NCI-H1694 treated with DMSO at 0.1 percent for 48 hours (cell line): ENCODE measurements at places on chromosomes 12 and 14.

- DNase-seq: no peak
Measured at GRCh38 chr12:42296503-42297109, 29.3 kb downstream of the ZCRB1 start.

DNA sequence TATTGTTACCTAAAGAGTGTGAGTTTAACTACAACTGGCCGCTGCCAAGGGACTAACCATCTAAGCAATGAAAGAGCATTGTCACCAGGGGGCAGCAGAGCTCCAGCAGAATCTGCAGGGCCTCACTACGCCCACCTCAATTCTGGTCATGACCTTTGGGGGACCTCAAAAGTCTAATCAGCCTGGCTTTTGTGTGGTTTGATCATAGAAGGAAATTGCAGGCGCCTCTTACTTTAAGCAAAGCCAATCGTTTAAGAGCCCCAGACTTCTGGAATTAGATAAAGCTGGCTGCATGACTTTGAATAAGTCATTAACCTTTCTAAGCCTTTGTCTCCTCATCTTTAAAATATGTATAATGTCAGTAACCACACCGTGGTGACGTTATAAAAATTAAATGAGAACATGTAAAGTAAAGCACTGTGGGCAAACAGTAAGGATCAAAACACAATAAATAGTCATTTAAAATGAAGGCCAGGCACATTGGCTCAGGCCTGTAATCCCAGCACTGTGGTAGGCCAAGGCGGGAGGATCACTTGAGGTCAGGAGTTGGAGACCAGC lies 58.6 kb downstream of the TBX3 start:
- no peak for DNase-seq

GRCh38 chr14:56874375-56874774 lies 64.1 kb upstream of the OTX2 start:
- DNase-seq: peak; percentile 26

GRCh38 chr14:34036319-34036766 lies 85.5 kb upstream of the EGLN3 start:
- no peak for DNase-seq

GRCh38 chr14:54278087-54278486 lies 118.7 kb upstream of the CDKN3 start:
- DNase-seq: peak; percentile 11

- no peak for DNase-seq
Measured at GRCh38 chr14:34470319-34470718, 8.3 kb upstream of the SPTSSA start.

DNA sequence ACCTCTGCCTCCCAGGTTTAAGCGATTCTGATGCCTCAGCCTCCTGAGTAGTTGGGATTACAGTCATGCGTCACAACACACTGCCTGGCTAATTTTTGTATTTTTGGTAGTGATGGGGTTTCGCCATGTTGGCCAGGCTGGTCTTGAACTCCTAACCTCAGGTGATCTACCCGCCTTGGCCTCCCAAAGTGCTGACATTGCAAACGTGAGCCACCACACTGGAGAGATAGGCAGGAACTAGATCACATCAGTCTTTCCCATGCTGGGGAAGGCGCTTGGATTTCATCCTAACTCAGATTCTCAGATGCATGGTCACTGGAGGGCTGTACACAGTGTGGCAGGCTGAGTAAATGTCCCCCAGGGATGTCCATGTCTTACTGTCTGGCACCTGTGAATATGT lies 18.0 kb upstream of the ORAI1 start:
- DNase-seq: no peak

GRCh38 chr12:118374126-118374725 lies 1.5 kb upstream of the TAOK3 start:
- no peak for DNase-seq

DNA sequence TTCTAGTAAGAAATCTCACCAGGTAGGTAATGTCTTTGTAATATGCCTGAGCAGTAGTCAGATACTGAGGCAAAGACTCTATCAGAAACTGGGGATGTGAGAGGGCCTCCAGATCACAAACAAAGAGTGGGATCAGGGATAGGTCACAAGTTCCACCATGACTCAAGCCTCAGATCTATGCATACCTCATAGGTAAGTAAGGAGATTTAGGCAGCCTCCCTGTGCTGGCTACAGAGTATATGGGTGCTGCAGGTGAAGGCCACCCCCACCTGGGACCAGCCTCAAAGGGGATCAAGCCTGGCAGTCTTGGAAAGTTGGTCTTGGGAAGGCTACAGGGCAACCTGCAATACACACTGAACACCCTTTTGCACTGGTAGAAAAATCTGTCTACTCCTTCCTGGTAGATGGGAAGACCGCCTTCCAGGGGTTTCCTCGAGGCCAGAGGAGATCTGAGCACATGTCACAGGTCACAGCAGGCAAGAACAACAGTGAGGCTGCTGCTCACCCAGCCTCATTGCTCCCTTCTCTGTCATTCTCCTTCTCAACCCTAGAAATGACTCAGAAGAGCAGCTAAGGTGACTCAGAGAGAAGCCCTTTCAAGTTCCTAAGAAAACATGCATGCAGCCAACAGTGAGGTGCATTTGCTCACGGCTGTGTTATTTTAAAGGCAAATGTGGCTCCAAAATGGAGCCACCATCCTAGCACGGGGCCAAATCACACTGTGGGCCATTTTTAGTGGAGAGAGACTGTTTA lies 143.4 kb upstream of the CDKN3 start:
- DNase-seq: no peak

GRCh38 chr12:90618586-90618985 lies 336.4 kb downstream of the CCER1 start:
- no peak for DNase-seq

DNA sequence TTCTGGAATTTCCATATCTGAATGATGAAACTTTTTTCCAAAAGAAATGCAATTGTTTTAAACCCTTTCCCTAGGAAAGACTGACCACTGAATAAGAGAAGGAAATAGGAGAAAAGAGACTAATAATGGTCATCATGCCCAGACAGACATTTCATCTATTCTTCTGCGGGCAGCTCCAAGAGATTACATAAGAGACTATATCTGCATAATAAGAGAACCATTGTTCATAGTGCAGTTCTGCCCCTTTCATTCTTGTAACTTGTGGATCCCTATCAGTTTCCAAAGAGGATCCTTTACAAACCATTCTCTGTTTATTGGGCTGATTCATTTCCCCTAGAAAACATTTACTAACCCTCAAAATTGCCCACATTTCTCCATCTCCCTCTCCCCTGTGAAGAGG lies 197.8 kb downstream of the FSCB start:
- no peak for DNase-seq

DNA sequence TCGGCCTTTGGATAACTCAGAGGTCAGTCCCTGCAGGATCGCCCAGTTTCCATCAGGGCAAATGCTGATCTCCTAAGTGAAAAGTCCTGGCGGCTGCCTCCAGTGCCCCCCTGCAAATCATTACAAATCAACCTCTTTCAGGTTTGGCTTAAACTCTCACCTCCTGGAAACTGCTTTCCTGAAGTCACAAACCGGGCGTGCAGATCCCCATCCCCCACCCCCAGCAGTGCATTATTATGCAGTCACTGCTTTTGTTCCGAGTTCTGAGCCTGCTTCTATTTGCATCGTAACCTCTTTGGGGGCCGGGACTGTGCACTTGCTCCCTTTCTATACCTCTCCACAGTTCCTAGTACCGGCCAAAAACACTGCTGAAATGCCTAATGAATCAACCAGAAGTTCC lies at the start of gene USP44:
Gene USP44, minus strand, starts transcription at position 172 of the 400 bp plus-strand sequence. CDS start 17,220 bp downstream, outside the sequence.
- no peak for DNase-seq

DNA sequence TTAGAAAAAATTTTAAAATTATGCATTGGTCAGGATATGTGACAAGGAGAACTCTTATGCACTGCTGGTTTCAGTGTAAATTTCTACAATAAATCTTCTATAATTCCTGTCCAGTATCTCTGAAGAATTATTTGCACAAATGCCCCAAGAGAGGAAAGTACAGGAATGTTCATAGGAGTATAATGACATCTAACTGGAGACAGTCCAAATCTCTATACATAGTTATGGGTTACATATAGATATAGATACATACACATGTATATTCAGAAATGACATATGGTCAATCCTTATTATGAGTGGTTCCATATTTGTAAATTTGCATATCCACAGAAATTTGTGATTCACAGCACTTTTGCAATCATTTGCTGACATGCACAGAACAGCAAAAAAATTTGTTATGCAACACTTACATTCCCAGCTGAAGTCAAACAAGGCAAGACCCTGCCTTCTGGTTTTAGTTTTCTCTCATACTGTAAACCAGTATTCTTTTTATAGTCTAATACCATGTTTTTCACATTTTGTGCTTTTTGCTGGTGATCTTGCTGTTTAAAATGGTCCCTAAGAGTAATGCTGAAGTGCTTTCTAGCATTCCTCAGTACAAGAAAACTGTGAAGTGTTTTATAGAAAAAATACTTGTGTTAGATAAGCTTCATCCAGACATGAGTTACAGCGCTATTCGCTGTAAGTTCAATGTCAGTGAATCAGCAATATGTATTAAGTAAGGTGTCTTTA lies 103.8 kb downstream of the SLC16A7 start:
- no peak for DNase-seq

- no peak for DNase-seq
Measured at GRCh38 chr14:85390236-85390635, 139.7 kb upstream of the FLRT2 start.

- no peak for DNase-seq
Measured at GRCh38 chr12:48125985-48126384, 6.8 kb downstream of the PFKM start.

DNA sequence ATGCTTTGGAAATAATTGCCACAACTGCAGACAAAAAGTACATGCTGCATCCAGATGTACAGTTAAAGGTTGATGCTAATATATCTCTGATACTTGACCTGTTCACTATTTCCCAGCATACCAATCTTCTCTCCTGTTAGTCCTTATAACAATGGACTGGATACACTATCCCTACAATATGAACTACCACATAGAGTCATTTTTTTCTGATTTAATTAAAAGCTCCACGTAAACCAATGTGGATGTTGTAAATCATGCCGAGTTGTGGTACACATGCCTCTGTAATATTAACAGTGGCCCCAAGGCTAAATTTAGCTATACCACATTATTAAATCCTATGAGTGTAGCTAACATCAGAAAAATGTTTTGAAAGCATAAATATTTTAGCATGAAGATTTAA lies 469.1 kb upstream of the RPL10L start:
- no peak for DNase-seq

- no peak for DNase-seq
Measured at GRCh38 chr14:32820181-32820580, 118.5 kb upstream of the NPAS3 start.

GRCh38 chr14:21106498-21107282 lies 5.8 kb downstream of the TMEM253 start:
- DNase-seq: peak; percentile 87

- peak; percentile 56 for DNase-seq
Measured at GRCh38 chr14:77024171-77024691, 4.3 kb downstream of the IRF2BPL start.

GRCh38 chr12:23098110-23098509 lies 473.1 kb downstream of the ETNK1 start:
- DNase-seq: no peak

DNA sequence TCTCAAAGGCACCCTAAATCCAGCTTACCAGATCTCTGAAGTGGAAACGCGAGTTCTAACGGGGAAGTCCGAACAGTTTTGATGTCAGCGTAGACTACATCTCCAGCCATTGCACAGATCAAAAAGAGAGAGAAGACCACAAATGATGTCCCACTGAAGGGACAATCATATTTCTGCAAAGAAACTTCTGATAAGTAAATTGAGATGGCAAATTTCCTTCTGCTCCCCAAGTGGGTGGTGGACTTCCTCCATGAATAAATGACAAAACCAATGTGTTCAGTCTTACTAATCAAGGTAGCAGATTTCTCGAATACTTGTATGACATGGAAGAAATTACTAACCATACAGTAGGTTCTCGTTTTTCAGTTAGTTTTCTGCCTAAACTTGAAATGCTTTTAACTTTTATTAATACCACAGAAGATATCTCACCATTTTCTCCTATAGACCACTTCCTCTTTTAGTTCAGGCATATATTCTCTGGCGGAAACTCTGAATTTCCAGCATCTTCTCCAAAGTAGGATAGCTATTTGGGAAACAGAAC lies at the start of gene CLECL1:
Gene CLECL1, minus strand, starts transcription at position 177 of the 541 bp plus-strand sequence.
- DNase-seq: no peak

- no peak for DNase-seq
Measured at GRCh38 chr12:53227341-53227740, 4.7 kb downstream of the RARG start.

- DNase-seq: peak; percentile 32
Measured at GRCh38 chr12:41123871-41124270, 64.2 kb upstream of the PDZRN4 start.

DNA sequence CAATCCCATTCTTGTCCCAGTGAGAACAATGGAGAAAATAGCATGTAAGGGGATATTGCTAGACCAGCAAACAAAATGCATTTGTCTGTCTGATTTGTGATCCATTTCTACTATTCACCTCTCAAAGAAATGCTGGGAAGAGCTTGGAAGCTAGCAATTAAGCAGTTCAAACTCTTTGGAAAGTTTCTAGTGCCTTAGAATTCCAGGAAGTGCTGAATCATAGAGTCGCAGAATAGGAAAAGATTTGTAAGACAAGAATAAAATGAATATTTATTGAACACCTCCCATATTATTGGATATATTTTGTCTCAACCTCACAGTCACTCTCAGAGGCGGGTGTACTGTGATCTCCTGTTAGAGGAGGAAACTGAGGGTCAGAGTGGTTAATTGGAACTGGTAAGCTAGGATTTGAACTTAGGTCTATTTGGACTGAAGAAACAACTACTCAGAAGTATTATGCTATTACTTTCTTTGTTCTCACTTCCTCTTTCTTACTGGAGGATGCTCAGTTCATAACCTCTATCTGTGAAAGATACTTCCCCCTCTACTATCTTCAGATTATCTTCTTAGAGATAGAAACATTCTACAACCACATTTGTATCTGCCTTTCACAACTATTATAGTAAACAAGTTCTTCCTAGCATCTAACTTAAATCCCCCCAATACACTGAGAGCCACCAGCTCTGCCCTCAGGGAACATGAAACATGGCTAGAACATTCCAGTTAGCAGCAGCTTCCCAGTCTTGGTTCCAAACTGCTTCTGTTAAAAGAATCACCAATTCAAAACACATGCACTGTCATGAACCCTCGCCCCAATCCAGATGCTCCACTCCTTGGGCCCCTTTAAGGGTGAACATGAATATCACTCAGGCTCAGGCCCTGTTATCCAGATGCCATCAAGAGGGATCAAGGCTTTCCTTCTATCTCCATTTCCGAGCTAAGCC lies 64.2 kb downstream of the DRAM1 start:
- DNase-seq: no peak

DNA sequence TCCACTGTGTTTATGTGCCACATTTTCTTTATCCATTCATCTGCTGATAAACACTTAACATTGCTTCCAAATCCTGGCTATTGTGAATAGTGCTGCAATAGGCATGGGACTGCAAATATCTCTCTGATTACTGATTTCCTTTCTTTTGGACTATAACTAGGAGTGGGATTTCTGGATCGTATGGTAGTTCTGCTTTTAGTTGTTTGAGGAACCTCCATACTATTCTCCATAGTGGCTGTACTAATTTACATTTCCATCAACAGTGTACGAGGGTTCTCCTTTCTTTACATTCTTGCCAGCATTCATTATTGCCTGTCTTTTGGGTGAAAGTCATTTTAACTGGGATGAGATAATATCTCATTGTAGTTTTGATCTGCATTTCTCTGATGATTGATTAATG lies 47.6 kb downstream of the TAOK3 start:
- no peak for DNase-seq
